Activated T-helper 9 cell treated with anti-CD3 and anti-CD28 coated beads, Interleukin-2, amount 50 U/mL, for 16 hours (primary cell): ENCODE measurements at places on chromosomes 7 and 10.

DNA sequence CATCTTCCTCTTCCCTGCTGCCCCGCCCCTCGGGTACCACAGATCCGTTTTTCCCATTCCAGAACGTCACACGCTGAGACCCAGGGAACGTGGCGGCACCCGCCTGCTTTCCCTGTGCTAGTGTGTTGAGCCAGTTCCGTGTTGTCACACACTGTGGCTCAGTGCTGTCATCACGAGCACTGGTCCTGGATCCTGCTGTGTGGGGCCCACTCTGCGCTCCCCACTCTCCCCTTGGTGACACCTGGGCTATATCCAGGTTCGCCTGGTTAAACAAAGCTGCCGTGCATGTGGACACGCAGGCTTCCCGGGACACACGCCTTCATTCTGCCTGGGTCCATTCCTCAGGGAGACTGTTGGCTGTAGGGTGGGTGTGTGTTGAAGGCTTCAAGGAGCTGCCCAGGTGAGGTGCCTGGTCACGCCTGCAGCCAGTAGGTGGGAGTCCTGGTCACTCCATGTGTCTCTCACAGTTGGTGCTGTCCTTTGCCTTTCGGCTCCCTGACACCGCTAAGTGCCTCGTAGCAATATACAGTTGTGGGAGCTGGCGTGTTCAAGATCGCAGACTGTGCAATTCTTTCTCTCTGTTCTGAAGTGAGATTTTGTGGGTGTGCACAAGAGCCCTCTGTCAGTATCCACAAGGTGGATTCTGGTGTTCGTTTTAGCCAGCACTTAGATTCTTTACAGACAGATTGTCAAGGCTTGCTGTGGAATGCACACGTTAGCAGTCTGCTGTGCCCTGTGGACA is 88.6 kb downstream of the INPP5A start:
- DNase-seq, result no peak

GRCh38 chr10:59971915-59972314 is 65.6 kb upstream of the CCDC6 start:
- no peak for DNase-seq

DNA sequence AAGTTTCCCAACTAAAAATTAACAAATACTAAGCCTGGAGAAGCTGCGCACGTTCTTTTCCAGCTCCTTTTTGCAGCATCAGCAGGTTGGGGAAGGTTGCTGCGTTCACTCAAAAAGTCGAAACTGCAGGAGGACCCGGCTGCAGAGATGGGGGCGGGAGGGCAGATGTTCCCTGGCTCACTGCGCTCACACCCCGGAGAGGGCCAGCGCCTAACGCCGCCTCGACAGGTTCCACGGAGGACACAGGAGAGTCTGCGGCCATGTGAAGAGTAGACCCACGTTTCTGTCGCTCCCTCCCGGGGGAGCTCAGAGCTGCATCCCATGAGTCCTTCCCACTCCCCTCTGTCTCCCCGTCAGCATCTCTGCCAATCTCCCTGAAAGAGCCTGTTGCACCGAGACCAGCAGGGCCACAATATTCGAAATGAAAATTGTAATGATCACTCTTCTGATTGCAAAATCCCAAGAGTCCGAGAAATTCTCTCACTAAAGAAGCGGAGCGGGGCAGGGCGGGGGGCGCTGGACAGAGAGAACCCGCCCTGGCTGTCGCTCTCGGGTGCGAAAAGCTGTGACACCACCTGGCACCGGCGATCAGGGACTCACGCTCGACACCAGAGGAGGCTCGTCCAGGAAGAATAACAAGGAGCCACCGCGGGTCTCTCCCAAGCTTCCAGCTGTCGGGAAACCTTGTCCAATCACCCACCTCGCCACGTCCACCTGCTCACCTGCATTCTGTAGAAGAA is 131.5 kb upstream of the PFKP start:
- no peak for DNase-seq

DNA sequence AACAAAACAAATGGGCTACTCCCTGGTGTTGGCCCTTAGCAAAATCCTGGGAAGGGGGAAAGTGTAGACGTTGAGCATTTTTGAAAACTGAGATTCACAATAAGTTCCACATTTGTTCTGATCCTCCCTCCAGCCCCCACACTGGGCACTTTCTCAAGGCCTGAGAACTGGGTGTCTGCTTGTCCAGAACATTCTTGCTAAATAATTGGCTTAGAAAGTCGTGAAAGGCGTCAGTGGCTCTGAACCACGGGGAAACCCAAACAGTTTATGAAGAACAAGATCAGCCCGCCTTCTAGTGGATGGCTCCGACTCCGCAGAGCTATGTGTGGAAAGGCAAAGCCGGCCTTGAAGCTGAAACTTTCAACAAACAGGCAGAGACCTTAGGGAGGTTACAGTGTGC is 370.1 kb downstream of the PRPF18 start:
- DNase-seq, result no peak

GRCh38 chr7:127221731-127222130 is 31.0 kb downstream of the GRM8 start:
- no peak for DNase-seq

DNA sequence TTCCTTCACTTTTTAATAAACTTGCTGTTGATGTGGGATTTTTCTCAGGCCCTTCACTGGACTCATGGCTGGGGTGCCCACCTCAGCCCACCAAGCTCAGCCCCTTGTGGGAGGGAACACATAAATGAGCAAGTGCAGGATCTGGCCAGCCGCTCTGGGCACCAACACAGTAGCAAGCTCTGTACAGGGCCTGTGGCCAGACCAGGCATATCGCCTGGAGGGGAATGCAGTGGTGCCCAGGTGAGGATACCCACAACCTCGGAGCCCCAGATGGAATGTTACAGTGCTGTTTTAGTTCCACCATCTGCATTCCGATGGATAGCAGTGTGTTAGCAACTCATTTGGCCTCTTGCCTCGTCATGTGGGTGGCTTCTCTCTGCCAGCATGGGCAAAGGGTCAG is 234.6 kb downstream of the PPP1R3A start:
- DNase-seq, result no peak

DNA sequence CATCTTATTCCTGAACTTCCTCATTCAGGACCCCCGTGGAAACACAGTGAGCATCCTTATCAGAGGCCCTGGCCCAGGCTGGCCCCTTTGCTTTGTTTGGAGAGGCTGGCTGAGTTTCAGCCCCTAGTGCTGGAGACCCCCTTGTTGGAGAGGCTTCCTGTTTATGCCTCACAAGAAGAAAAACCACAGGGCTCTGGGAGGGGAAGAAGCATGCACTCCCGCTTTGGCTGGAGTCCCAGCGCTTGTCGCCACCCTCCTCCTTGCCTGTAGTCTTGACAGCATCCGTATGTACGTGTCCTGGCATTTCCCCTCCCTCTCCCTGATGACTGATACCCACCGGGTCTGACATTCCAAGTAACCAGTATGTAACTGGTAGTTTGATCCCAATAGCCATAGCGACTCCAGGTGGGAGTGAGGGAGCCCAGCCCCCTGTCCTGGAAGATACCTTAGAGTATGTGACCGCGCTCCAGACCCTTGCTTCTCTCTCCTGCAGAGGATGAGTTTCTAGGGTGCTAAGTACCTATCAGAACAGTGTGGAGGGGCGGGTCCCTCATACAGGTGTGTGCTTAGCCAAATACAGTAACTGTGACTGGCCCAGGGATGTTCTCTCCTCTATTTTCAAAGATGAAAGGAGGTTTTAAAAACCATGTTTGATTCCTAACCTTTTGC is 6.9 kb upstream of the ATP6V0E2 start:
- DNase-seq, result no peak

DNA sequence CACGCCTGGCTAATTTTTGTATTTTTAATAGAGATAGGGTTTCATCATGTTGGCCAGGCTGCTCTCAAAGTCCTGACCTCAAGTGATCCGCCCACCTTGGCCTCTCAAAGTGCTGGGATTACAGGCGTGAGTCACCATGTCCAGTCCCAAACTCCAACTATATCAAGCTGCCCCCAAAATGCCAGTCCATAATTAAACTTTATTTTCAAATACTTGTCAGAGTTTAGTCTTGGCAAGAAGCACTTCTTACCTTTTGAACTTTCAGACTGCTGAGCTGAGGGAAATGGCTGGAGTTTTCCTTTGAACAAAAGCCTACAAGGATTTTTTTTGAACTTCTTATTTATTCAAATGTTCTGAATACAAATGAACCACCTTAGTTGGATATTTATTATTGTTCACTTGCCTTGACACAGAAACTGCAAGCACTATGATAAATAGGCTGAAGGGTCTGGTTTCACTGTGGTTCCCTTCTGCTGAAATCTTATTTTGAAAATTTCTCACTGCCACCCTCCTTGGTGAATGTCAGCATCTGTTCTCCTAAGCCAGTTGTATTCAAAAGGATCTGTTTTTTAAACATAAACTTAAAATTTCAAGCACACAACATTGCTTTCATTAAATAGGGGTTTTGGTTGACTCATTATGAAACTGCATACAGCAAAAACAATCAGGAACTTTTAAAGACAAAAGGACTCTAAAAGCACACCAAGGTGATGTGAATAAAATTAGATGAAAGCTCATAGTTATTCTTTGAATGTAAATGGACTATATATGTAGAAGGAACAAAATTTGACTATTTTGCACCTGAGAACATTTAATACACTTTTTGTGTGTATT is 101.7 kb upstream of the SLC26A5 start:
- DNase-seq, result no peak
